A549 treated with CORT108297 at 1 μM for 4 hours (cell line): ENCODE measurements at places on chromosomes 5 and 9. TPM values are rescaled to one million over a fixed set of nuclear protein-coding genes. Genes with fewer than 3 reads are reported as not detected.

Gene FAM78A
- 0.32 to 0.69 TPM (median 0.42 TPM) in 5 replicates for total RNA-seq

Gene EGR1
- 7.1 to 12.8 TPM (median 9.9 TPM) in 5 replicates for total RNA-seq

Gene CDC14B
- 8.7 to 11.2 TPM (median 10.7 TPM) in 5 replicates for total RNA-seq

Gene CBY3
- not detected in 5 replicates for total RNA-seq

Gene CCNJL
- 11.0 to 15.4 TPM (median 13.6 TPM) in 5 replicates for total RNA-seq

Gene ARHGEF39
- 13.1 to 20.9 TPM (median 19.3 TPM) in 5 replicates for total RNA-seq

Gene SPINK1
- 0.28 to 1.3 TPM (median 0.58 TPM) in 5 replicates for total RNA-seq

Gene RNF224
- total RNA-seq, result 0.09 to 0.24 TPM (median 0.14 TPM) in 5 replicates

Gene KIF24
- 3.0 to 3.7 TPM (median 3.3 TPM) in 5 replicates for total RNA-seq

Gene MSX2
- 3.8 to 5.5 TPM (median 5.0 TPM) in 5 replicates for total RNA-seq

Gene CNTFR
- 0.07 to 0.13 TPM (median 0.11 TPM) in 5 replicates for total RNA-seq

Gene PDLIM4
- total RNA-seq, result 0.26 to 0.80 TPM (median 0.44 TPM) in 4 of 5 replicates, not detected in the other

Gene SH2D3C
- total RNA-seq, result 0.06 to 0.36 TPM (median 0.06 TPM) in 5 replicates

Gene GHR
- total RNA-seq, result 0.02 to 0.05 TPM (median 0.05 TPM) in 3 of 5 replicates, not detected in the others

Gene SCAI
- total RNA-seq, result 1.2 to 1.8 TPM (median 1.6 TPM) in 5 replicates
